Suppressor macrophage (primary cell): ENCODE measurements at places on chromosomes 5 and 9.
A peak's percentile ranks its signal among the peaks of the same experiment; 100 is the strongest.

GRCh38 chr5:167759057-167759821, 532.2 kb upstream of the WWC1 start:
- no peak for DNase-seq

GRCh38 chr9:106970219-106970975, 107.4 kb downstream of the ZNF462 start:
- no peak for DNase-seq

DNA sequence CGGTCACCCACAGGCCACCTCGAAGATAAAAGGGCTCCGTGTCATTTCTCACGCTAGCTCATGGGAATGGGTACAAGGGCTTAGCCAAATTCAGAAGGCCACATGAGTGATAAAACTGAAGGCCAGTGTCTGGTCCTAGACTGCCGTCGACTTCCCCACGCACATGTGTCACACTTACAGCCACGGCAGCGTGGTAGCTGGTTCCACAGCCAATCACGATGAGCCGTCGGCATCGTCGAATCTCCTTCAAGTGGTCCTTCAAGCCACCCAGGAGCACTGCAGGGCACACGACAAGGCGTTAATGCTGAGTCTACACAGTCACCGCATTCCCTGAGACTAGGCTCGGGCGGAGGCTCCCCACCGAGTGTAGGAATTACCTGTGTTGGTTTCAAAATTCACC, 24.7 kb upstream of the MAPK9 start:
- no peak for DNase-seq

DNA sequence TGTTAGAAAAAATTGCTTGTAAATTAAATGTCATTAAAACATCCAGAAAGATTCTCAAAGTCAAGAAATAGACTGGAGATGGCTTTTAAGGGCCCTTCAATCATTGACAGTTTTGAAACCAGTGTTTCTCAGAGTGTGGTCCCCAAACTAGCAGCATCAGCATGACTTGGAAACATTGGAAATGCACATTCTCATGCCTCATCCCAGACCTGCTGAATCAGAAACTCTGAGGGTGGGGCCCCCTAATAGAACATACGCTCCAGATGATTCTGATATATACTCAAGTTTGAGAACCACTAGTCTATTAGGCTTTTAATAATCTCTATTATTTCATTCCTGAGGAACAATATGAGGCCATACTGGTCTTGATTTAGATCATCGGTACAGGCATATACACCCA, 181.6 kb downstream of the SMARCA2 start:
- no peak for DNase-seq

DNA sequence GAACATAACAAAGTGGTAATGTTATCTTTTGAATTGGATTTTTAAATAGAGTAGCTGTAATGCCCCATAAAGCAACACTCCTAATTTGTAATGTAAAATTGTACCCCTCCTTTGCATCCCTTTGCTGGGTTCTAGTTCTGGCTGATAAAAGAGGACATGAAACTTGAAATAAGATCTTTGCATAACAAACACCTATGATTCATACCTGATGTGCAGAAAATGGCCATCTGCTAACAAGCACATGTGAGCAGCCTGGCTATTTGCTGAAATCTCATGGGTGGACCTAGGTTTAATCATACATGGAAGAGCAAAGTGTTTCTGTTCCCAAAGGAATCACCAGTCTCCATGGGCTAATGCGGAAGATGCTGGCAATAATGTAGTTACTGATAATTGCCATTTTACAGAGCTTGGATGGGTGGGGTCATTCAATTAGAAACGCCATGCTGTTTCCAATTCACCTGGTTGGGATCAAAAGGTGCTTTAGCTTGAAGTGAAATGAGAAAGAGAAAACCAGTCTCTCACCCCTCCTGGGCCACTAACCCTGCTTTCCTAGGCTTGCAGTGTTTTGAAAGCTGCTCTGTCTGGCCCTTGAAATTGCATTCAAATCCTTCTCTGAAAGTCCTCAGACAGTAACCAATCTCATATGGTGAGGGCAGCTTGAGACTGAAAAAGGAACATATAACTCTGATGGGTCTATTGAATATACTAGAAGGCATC, 585.1 kb downstream of the TLE4 start:
- no peak for DNase-seq

DNA sequence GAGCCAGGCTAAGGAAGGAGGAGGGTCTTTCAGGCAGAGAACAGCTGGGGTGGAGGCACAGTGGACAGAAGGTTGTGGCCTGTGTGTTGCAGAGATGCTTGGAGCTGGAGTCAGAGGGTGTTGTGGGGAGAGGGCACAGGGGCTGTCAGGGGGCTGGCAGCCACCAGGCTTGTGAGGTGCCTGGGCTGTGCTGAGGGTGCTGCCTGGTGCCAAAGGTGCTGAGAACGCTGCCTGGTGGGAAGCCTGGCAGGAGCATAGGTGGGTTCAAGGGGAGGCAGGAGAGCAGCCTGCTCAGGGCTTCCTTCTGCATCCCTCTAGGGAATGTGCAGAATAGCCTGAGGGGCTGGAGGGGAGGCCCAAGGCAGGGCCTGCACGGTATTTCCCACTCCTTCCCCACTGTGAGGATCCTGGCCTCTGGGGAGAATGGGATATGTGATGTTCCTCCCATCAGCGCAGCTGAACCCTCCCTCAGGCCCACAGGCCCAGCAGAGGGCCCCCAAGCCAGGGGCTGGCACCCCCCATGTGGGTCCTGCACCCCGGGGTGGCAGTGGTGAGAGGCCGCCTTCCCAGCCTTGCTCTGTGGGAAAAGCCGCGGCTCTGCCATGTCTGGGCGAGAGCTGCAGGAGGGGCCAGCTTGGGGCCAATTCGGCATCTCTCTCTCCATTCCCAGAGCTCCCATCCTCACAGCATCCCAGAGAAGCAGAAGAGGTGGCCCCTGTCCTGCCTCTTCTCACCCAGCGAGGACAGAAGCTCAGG, 76.3 kb downstream of the CACNA1B start:
- DNase-seq, result no peak

- DNase-seq, result no peak
Observed at GRCh38 chr5:36073595-36074216, 7.0 kb upstream of the UGT3A2 start.

- no peak for DNase-seq
Observed at GRCh38 chr5:72558383-72558782, 51.2 kb upstream of the ZNF366 start.

- DNase-seq, result no peak
Observed at GRCh38 chr5:38905516-38905915, 59.7 kb downstream of the OSMR start.

GRCh38 chr5:91390268-91390667, 7.2 kb upstream of the ARRDC3 start:
- DNase-seq, result peak; percentile 33

DNA sequence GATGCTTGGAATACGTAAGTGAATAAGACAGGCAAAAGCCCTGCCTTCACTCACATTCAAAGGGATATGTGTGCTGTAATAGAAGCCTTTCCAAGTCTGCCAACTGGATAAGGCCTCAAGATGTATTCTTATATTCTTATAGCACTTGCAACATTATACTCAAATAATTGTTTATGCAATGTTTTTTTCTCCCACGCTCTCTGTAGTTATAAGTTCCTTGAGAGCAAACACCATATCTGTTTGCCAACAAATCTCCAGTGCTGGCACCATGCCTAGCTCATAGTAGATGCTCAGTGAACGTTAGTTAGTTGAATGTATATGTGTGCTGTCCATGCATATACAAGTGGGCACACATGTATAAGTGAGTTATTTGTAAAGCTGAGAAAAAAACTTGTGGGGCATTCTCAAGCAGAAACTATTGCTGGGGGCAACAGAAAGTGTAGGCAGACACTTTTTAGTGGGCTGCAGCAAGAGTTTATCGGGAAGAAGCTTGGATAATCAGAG, 125.1 kb downstream of the RPS23 start:
- DNase-seq, result no peak

DNA sequence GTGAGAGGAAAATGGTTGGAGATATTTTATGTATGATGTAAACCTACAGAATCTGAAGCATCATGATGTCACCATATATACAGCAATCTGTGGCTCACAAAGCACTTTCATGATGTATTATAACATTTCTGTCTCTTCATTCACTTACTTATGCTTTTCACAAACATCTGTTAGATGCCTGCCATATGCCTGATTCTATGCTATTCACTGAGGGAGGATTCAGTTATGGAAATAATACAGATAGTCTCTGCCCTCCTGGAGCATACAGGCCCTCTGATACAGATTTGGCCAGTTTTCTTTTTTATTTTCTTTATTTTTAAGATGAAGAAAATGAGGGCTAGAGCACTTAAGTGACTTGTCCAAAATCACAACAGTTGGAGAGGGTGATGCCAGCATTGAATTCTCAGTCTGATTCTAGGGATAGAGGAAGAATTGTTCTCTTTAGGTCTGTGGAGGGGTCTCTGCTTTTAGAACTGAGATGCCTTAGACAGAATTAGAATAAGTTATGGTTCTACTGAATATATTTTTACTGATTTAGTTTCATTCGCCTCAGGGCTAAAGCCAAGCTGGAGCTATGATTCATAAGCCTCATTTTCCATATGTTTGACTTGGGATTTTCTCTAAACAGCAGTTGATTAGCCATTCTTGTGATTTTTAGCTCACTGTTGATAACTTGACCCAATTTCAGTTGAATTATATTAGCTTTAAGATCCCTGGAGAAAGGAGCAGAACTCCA, 636.4 kb downstream of the PRELID2 start:
- no peak for DNase-seq
